Right cardiac atrium (tissue), 5 donors: ENCODE measurements at places on chromosomes 2 and 18.

- DNase-seq: no peak
Measured at GRCh38 chr18:35409911-35410310, 32.8 kb upstream of the ZNF396 start.

DNA sequence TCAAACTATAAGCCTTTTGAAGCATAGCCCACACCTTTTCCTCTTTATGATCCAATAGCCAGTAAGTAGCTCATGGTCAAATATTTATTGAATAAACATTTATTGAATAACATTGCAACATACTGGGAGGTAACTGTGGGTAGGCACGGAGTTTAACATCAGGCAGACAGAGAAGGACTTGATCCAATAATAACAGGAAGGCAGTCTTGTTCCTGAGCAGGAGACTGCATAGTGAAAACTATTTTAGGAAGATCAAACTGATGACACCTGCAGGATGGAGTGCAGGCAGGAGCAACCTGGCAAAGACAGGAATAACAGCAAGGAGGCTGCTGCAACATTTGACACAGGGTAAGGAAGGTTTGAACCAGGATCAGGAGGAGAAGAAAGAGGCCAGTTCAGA, 3.1 kb upstream of the DCTN1 start:
- DNase-seq: no peak

DNA sequence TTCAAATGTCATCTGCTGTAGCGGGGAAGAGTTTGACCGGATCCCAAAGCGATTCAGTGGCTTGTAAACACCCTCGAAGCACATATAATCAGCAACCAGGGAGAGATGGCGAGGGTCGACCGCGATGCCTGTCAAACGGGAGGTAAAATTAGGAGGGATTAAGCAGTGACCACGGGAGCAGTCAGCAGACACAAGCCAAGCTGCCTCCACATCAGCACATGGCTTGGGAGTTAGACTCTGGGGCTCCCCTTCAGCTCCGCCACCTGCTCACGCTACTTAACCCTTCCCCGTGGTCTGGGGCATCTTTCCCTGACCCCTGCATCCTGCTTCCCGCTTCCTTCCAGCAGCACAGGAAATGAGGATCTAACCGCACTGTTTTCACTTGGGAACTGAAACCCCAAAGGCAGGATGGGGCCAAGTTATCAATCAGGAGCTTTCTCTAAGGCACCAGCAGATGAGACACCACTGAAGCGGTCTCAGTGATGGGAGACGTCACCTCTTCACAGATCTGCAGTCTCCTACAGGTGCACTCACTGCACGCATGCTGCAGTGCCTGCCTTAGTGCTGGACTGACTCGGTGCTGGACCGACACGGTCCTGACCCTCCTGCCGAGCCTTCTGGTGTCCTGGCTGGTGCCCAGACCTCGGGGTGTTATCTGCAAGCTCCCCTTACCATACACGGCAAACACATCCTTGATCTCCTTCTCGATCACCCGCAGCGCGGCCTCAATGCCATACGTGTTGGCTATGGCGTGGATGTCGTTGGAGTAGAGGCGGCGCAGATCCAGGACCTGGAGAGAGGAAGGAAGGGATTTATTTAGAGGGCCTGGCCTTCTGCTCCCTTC, 77.5 kb downstream of the POLR1A start:
- no peak for DNase-seq

- DNase-seq: no peak
Measured at GRCh38 chr18:45175511-45175910, 439.8 kb upstream of the SLC14A2 start.

DNA sequence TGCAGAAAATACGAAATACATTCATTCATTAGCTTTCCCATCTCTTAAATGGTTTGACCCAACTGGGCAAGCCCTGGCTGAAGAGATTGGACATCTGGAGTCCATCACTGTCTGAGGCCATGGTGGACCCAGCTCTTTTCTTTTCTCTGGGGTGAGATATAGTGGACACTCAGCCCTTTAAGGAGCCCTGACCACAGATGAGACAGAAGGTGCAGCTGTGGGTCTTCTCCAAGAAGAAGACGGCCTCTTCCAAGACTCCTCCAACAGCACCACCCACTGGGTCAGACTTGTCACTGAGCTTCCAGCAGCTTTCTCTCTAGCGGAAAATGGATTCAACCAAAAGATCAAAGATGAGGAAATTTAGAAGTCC, 27.2 kb downstream of the TWIST2 start:
- DNase-seq: no peak

GRCh38 chr2:235979753-235980435, 188.3 kb downstream of the GBX2 start:
- DNase-seq: no peak
